ENCODE measurements at places on chromosomes 7 and 10.

DNA sequence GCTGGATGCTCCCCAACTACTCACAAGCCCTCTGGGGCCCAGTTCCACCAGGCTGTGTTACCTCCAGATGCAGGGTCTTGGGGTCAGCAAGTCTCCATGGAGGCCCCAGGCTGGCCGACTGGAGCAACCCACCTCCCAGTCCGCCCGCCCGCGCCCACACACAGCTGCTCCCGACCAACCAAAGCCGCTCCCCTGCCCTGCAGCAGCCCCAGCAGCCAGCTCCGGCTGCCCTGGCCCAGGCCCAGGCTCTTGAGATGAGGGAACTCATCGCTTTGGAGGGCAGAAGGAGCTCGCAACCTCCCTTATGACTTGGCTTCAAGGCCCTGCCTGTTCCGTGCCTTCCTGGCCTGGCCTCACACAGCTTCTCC, 47.2 kb downstream of the LRRC20 start:
- no peak for DNase-seq

- no peak for DNase-seq
Measured at GRCh38 chr7:2404714-2405119, 1.3 kb downstream of the CHST12 start.

- no peak for DNase-seq
Measured at GRCh38 chr10:33142295-33142694, 184.3 kb upstream of the ITGB1 start.

- DNase-seq = no peak
Measured at GRCh38 chr10:1395481-1396296, 339.5 kb downstream of the WDR37 start.

DNA sequence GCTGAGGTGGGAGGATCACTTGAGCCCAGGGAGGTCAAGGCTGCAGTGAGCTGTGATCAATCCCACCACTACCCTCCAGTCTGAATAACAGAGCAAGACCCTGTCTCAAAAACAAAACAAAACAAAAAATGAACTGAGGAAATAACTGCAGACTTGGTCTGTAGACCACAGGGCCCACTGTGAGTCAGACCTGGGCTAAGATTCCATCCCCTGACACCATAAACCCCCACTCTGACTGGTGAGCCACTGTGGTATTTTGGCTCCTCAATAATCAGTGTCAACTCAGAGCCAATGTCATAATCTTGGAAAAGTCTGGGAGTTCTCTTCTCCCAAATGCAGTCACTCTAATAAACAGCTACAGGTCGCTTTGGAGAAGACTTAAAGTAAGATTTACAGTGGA, 24.0 kb upstream of the ERCC6 start:
- DNase-seq = no peak

DNA sequence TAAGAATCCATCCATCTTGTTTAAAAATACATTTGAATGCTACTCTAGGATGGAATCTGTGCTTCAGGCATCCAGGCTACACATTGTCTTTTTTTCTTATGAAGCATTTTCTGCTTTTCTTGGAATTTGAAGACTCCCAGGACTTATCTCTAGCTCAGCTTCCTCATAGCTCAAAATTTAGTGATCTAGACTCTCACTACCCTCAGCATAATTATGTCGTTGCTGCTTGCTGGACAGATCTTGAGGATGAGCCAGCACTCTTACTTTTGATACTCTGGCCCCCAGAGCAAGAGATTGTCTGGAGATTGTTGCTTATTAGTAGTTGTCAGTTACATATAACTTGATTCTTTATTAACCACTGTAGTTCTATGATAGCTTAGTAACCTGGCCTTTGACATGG, 83.3 kb upstream of the FGL2 start:
- no peak for DNase-seq

GRCh38 chr7:11170863-11171568, 197.3 kb downstream of the PHF14 start:
- DNase-seq = no peak

GRCh38 chr7:96004578-96004977, 232.2 kb downstream of the DYNC1I1 start:
- no peak for DNase-seq

GRCh38 chr10:51074238-51075028, at the start of gene PRKG1:
Gene PRKG1 (plus strand): TSS chr10:51074487.
- no peak for DNase-seq

DNA sequence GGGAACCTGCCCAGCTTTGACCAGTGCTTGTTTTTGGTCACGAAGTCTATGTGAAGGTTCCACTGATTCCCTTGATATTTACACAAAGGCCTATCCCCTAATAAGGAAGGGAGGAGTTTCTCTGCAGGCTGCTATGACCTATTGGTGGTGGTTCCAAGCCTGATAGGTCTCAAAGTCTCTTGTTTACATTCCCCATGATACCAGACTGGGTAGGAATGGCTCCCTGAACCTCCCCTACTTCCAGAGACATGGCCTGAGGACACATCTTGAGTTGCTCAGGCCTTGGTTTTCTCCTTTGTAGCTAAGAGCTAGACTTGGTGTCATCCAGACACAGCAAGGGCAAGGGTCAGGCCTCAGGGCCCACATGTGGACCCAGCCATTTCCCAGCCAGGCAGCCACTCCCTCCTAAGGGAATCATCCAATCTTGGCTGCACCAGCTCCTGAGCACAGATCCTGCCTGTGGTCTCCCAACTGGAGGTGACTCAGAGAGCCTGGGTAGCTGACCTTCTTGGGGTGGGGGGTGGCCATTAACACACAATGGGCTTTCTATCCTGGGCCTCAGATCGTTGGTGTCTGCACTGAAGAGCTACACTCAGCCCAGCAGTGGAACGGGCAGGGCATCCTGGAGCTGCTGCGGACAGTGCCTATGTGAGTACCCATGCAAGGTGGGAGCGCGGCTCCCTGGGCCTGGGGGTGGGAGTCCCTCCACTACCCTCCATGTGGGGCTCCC, 51.0 kb upstream of the TRIM8 start:
- DNase-seq = no peak

GRCh38 chr10:29611781-29612381, 22.9 kb downstream of the SVIL start:
- DNase-seq = no peak

- DNase-seq = no peak
Measured at GRCh38 chr7:158976468-158976848, 120.1 kb downstream of the DYNC2I1 start.

DNA sequence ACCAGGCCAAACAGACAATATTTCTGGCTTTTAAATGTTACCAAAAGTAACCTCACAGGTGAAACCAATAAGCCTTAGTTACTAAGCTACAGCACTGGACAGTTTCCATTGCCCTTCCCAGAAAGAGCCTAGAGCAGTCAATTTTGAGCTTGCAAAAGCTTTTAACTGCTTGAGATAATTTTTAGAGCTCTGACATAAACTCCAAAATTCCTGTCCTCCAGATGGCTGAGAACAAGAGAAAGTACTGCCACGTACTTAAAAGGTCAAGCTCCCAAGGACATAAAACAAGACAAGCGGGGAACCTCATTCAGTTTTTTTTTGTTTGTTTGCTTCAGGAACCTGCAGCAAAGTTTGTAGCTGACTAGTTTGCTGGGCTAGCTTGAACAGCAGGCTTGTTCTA, 54.1 kb downstream of the BBS9 start:
- DNase-seq = no peak

DNA sequence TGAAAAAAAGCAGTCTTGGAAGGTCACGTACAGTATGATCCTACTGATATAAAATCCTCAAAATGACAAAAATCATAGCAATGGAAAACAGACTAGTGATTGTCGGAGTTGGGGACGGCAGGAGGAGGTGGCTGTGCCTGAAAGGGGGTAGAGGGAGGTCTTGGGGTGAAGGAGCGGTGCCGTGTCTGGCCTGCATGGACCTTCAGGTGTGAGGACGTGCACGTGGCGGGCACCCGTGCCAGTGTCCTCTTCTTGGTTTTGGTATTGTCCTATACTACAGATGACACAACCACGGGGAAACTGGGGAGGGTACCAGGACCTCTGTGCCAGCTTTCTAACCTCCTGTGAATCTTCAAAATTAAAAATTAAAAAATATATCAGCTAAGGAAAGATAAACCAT, 73.0 kb downstream of the COBL start:
- no peak for DNase-seq

- DNase-seq = no peak
Measured at GRCh38 chr10:1070919-1071318, 14.7 kb downstream of the WDR37 start.

GRCh38 chr7:149209518-149210269, 14.3 kb downstream of the ZNF282 start:
- peak; percentile 58 for DNase-seq

- DNase-seq = no peak
Measured at GRCh38 chr10:122494833-122495232, 33.5 kb downstream of the HTRA1 start.

DNA sequence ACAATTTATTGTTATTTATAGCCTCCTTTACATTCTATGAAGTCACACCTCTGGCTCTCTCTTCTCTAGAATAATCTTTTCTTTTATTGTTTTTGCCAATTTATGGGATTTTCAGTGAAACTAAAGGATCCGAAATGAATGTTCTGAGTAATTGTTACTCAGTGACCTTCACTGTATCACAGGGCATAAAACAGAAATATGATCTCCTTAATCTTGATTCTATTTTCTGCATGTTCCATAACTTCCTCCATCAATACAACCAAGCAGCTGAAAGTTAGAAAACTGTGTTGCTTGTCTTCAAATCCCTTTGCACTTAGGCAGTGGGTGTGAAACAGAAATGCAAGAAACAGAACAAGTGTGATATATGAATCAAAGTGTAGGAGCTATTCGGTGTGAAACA, 57.4 kb upstream of the FERD3L start:
- no peak for DNase-seq

Measured in stimulated activated CD4-positive, alpha-beta T cell treated with anti-CD3 and anti-CD28 coated beads, Interleukin-1b, Interleukin-23, amount 100 ng/mL, for 1 hour (primary cell).